Urinary bladder (tissue), 4 donors: ENCODE measurements at places on chromosomes 7 and 10. TPM values are rescaled to one million over a fixed set of nuclear protein-coding genes. Genes with fewer than 3 reads are reported as not detected.

Gene BMPER
- 18.9 TPM for total RNA-seq

Gene TMEM139
- 2.1 TPM for total RNA-seq

Gene ZEB1
- total RNA-seq: 166 TPM

Gene KCND2
- 5.9 TPM for total RNA-seq

Gene GFRA1
- 60.9 TPM for total RNA-seq

Gene TSPAN13
- total RNA-seq: 26.2 TPM

Gene BLNK
- total RNA-seq: 7.3 TPM

Gene MUC12
- 1.1 TPM for total RNA-seq

Gene PRSS37
- not detected for total RNA-seq

Gene NPSR1
- total RNA-seq: 0.58 TPM

Gene HPS6
- 11.1 TPM for total RNA-seq

Gene ECHDC3
- 1.5 TPM for total RNA-seq

Gene OTUD1
- total RNA-seq: 13.5 TPM

Gene CYP2C19
- not detected for total RNA-seq

DNA sequence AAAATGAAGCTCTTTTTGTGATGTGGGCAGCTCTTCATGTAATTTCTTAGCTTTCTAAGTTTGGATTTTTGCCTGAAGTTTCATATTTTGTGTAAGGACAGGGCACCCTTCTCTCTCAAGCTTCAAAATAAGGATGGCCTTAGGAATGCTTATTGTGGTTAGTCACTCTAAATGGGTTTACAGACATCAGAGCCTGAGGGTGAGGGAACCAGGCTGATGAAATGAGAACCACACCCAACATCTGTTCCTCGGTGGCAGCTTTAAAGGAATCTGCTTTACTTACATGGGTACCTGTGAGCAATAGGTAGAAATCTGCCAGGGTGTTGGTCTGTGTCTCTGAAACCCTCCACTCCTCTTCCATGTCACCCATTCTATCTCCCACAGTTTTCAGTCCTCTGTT is 174.3 kb downstream of the EMX2 start:
- no peak for DNase-seq

GRCh38 chr10:52170776-52171175 is 143.3 kb upstream of the DKK1 start:
- DNase-seq: no peak

DNA sequence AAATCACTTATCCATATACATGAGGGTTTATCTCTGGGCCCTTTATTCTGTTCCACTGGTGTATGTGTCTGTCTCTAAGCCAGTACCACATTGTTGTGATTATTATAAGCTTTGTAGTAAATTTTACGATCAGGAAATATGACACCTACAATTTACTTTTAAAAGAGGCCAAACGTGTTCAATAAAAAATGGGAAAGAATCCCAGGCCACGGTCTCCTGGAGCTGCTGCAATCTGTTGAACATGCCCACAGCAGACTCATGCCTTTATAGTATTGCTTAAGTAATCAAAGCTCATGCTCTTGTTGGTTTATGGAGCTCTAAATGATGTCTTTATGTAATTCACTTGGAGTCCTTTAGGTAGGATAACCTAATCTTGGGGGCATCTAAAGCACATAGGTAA is 273.0 kb downstream of the ZMYND11 start:
- DNase-seq: no peak

DNA sequence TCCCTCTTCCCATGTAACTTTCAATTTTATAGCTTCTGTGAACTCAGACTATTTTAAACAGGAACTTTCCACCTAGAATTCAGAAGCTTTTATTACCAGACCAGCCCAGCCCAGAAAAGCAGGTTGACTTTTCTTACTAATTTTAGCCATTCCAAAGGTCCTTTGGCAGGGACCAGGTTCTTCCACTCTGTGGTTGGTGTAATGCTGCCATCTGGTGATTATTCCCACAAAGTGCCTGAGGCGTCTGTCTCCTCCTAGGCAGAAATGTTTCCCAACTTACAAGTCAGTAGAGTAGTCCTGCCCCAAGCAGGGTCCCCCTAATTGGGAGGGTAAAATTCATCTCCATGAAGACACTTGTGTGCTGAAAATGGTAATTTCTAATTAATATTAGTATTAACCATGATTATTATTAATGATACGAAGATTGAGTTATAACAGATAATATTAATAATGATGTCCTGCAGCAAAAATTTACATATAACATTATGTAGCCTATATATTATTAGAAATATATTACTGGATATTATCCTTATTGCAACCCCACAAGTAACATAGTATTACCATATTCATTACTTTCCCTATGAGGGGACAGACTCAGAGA is 53.0 kb upstream of the PPP1R17 start:
- DNase-seq: peak; percentile 28

GRCh38 chr7:8413600-8413999 is 19.8 kb upstream of the NXPH1 start:
- DNase-seq: no peak

DNA sequence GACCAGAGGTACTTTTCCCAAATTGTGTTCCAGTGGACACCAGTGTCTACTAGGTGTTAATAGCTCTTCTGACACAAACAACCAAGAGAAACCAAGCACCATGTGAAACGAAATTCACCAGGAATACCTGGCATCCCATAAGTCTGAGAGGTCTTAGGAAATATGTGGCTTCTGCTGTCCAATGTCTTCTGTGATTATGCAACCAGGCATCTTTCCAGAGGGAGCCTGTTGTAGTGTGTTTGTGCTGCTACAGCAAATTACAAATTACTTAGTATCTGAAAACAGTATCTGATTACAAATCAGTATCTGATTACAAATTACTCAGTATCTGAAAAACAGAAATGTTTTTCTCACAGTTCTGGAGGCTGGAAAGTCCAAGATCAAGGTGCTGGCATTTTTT is 133.6 kb upstream of the NPVF start:
- no peak for DNase-seq

- no peak for DNase-seq
These were observed 649.6 kb downstream of the LRMDA start for GRCh38 chr10:76080991-76081390.

DNA sequence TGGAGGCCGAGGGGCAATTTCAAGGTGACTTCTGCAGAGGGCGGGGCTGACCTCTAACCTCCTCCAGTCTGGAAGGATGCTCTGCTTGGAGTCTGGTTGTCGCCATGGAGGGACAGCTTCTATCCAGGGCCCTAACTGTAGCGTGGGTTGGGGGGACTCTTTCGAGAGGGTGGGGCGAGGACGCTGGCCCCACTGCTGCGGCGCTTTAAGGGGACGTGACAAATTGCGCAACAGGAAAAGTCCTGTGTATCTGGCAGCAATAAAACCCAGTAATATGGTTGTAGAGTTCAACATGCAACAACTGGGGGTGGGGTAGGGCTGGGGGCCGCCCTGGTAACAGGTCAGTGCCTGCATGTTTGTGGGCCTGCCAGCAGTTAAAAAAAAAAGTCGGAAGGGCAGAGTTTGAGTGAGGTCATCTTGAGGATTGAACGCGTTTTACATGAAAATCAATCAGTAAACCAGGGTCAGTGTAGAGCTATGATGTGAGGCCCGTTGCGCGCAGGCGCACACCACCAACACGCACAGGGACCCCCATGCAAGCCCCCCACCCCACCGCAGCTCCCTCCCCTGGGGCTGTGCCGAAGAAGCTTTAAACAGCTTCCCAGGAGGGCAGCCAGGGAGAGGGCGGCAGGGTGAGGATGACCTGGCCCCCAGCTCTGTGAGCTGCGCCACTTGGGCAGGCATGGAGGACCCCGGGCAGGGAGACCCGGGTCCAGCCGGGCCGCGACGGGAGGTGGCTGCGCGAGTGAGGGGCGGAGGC is 4.3 kb downstream of the SHH start:
- no peak for DNase-seq

DNA sequence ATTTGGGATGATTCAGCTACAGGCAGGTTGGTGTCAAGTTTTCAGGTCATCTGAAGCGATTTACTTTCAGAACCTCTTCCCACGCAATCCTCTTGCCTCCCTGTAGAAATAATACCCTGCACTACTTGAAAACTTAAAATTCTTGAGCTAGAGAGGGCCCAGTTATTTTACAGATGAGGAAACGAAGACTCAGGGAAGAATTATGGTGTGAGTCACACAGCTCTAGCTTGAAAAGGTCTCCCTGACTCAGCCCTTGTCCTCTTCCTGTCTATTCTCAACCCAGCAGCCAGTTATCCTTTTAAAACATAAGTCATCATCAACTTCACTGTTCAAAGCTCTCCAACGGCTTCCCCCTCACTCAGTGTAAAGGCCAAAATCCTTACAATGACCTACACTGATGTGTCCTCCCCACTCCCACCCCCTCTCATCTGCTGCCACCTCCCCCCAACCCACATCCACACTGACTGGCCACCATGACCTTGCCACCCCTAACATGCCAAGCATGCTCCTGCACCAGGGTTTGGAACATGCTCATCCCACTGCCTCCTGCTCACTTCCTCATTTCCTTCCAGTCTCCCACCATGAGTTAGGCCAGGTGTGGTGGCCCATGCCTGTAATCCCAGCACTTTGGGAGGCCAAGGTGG is 3.4 kb downstream of the DNMBP start:
- no peak for DNase-seq

- DNase-seq: no peak
These were observed 380.3 kb upstream of the LRGUK start for GRCh38 chr7:133746847-133747246.

DNA sequence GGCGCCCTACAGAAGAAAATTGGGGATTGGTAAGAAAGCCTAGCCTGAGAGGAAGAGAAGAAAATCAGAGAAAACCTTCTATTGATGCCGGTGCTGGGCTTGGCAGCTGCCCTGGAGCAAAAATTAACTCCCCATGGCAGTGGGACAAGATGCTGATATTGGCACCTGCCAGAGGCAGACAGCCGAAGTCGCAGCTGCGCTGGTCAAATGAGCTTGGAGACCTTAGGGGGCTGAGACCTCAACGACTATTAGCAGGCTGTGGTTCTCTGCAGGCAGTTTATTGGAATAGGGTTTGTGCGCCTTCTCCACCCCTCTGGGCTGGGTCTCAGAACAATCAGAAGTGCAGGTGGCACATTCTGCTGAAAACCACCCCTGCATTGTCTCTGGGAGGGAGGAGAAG is 213.7 kb downstream of the GFRA1 start:
- DNase-seq: no peak

- no peak for DNase-seq
These were observed 115.1 kb upstream of the AKR1E2 start for GRCh38 chr10:4710858-4711257.

GRCh38 chr7:135168001-135168400 is 2.5 kb downstream of the CYREN start:
- DNase-seq: no peak

DNA sequence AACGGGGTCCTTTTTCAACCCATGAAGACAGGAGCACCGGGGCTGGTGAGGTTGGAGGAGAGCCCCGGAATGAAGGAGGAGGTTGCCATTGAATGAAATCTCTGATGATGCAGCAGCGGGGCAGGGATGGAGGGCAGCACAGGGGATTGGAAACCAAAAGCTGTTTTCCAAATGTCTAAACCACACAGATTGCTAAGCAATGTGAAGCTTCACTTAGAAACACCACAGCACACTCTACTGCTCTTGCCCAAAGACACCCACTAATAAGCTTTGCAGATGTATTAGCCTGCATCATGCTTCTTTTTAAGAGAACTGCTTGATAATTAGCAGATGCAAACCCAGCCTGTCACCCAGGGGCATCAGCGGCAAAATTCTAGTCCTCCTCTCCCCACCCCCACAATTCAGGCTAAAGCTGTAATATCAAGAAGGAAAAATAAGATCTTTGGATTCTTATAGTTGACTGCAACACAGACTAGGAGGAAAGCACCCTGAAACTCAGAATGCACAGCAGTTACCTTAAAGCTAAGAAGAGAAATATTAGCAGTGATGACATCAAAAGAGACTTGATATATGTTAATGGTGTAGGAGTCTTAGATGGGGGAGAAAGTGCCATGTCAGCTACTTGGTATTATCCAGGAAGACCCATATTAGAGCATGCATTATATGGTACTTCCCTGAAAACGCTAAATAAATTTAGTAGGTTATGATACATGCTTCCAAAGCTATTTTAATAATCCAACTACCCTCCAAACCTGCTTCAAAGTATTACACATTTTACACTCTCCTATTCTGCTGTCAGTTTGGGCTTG is 666.7 kb downstream of the KCNMA1 start:
- no peak for DNase-seq

DNA sequence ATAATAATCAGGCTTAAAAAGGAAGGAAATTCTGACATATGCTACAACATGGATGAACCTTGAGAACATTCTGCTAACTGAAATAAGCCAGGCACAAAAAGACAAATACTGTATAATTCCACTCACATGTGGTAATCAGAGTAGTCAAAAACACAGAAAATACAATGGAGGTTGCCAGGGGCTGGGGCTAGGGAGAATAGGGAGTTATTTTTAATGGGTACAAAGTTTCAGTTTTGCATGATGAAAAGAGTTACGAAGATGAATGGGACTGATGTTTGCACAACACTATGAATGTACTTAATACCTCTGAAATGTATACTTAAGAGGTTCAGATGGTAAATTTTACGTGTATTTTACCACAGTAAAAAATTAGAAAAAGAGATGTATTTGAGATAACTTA is 145.6 kb downstream of the DOCK4 start:
- DNase-seq: no peak

GRCh38 chr7:116616555-116617059 is 55.4 kb upstream of the MET start:
- DNase-seq: no peak

DNA sequence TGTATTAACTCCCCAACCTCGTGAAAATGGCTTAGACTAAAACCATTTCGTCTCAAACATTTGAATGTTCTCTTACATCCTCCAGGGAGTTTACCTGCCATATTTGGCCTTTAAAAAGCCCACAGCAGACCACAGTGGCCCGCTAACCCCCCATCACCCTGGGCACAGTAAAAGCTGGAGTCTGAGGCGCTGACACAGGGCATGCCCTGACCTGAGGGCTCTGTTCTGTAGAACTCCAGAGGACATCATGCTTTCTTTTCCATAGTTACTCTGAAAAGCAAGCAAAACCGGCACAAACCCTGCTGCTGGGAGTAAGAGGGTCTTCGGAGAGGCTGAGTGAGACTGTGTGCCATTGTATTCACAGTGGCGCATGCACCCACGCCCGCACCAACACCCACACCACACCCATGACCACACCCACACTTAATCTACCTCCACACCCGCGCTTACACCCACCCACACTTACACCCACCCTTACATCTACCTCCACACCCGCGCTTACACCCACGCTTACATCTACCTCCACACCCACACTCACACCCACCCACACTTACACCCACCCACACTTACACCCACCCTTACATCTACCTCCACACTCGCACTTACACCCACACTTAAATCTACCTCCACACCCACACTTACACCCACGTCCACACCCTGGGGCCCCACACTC is 32.1 kb downstream of the LRRC27 start:
- DNase-seq: no peak

- DNase-seq: no peak
These were observed 103.4 kb upstream of the MDFIC start for GRCh38 chr7:114818501-114818900.

- DNase-seq: no peak
These were observed 14.0 kb downstream of the DNAJB12 start for GRCh38 chr10:72340510-72341261.

- no peak for DNase-seq
These were observed 277.3 kb downstream of the CELF2 start for GRCh38 chr10:11294831-11295450.

- no peak for DNase-seq
These were observed 191.3 kb upstream of the KAT6B start for GRCh38 chr10:74634995-74635536.
